Activated CD4-positive, alpha-beta T cell treated with anti-CD3 and anti-CD28 coated beads, Interleukin-2, amount 50 U/mL, for 1 hour (primary cell): ENCODE measurements at places on chromosomes 4 and X.

DNA sequence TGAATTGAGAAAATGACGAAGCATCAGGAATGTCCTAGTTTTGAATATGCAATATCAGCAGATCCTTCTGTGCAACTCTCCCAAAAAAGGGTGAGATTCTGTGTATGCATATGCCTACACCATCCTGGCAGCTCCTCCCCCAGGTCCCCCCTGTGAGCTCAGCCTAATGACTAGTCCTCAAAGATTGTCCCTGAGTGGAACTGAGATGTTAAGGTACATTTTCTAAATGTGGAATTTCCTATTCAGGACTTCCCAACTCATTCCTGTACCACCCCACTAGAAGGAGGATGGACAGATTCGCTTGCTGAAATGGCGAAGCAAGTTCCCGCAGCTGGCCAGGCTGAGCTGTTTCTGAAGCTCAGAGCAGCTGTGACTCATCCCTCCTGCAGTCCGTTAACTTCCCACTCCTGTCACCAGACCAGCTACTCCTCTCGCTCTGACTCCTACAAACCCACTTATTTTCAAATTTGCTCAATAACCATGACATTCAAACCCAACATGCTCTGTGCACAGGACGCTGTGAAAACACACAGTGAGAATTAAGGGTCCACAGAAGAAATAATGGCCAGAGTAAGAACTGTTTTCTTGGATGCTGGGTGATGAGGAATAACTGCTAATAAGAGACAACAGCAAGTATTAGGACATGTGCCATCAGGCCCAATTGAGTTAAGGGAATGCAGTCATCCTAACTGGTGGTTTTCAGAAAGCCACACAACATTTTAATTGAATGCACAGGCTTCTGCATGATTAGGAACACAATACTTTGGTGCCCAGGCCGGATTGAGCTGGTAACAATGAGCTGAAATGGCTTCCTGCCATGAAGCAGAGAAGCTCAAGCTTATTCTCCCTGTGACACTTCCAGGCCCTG lies 40.0 kb upstream of the IRF2 start:
- no peak for DNase-seq

DNA sequence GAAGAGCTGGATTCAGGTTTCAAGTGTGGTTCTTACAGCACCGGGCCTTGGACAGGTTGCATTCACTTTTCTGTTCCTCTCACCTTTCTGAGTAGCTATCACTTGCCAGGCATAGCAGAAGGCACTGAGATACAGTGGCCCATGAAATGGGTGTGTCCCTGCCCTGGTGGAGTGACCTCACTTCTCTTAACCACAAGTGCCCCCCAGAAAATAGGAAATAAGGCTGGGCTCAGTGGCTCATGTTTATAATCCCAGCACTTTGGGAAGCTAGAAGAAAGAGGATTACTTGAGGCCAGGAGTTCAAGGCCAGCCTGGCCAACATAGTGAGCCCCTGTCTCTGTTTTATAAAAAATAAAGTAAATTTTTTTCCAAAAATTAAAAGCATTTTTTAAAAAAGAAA lies 101.7 kb upstream of the KIT start:
- DNase-seq = no peak

DNA sequence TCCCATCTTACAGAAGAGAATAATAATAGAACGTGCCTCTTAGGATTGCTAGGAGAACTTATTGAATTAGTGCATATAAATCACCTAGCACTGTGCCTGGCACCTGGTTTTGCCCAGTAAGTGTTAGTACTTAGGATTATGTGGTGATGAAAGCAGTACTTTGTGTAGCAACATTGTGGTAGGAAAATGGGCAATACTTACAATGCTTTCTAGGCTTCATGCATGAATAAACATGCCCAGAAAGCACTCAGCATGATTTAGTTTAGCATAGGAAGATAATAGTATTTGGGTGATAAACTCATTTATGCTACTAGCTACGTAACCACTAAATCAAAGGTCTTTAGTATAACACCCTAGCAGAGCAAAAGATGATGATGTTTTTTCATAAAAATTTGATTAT lies 105.6 kb downstream of the NEUROG2 start:
- DNase-seq = no peak

GRCh38 chr4:171025343-171025742 lies 787.9 kb upstream of the GALNTL6 start:
- no peak for DNase-seq

- DNase-seq = no peak
Measured at GRCh38 chr4:158169931-158170690, 2.7 kb downstream of the GASK1B start.

DNA sequence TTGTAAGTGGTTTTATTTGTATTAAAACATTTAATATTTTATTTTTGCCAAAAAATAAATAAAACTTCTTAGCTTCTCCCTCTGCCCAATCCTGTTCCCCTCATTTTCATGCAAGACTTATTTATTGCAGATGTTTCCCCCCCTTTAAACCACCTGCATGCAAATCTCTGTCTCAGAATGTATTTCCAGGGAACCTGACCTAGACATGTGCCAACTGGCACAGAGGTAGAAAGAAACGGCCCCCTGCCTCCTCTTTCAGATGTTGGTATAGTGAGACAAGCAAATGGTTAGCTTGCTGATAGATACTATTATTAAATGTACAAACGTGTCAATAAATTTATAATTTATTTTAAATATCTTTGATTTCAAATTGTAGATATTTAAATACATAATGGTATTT lies 47.1 kb downstream of the KLF3 start:
- DNase-seq = no peak

DNA sequence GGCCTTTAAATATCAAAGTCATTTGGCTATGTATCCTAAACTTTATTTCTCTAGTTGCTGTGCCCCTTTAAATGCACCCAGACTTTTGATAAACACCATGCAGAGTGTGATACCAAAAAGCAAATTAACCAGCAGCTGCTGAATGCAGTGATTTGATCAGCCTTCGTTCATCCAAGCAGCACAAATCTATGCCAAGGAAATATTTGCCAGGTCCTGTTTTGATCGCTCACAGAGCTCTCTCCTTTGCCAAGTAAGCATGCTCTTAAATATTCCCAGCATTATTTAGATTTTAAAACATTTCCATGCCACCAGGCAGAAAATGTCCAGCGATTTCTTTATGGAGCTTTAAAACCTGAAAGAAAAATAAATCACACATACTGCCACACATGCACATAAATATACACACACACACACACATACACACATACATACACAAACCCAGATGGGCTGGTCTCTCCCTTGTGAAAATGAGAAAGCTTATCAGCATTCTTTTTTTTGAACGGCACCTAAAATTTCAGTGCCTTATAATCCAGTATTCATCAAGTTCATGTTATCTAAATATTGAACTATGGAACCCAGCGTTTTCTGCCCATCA lies 35.7 kb downstream of the BTC start:
- no peak for DNase-seq

DNA sequence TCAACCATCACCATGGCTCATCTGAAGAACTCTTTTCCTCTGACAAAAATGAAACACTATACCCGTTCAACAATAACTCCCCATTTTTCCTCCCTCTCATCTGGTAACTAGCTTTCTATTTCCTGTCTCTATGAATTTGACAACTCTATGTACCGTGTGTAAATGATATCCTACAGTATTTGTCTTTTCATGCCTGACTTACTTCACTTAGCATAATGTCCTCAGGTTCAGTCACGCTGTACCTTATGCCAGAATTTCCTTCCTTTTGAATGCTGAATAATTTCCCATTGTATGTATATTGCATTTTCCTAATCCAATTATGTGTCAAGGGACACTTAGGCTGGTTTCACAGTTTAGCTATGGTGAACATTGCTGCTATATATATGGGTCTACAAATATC lies 18.2 kb downstream of the MAGEA9 start:
- DNase-seq = no peak

GRCh38 chrX:133415276-133416105 lies at the start of gene GPC4:
Gene GPC4 (minus strand): TSS chrX:133415489. CDS start chrX:133414965, 524 bp downstream.
- no peak for DNase-seq

DNA sequence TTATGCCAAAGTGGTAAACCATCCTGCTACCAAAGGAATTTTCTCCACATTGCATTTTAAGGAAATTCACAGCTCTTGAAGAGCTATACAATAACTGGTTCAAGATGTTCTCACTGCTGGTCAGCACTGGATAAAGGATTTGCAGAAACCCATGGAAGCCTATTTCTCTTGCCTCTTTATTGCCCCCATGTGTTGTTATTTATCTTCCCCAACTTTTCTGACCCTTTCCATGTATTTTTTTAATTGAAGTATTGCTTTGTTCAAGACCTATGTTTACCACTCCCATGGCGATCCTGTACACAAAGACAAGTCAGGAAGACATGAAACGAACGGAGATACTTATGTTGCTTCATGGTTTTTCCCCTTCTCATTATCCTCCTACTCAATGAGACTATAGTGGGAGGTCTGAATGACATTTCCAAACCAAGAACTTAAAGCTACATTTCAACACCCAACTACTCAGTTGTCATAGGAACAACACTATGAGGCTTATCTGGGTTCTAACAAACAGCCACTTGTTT lies 566.4 kb upstream of the DIPK2B start:
- no peak for DNase-seq

GRCh38 chr4:146415829-146416228 lies 105.9 kb downstream of the SLC10A7 start:
- DNase-seq = no peak

DNA sequence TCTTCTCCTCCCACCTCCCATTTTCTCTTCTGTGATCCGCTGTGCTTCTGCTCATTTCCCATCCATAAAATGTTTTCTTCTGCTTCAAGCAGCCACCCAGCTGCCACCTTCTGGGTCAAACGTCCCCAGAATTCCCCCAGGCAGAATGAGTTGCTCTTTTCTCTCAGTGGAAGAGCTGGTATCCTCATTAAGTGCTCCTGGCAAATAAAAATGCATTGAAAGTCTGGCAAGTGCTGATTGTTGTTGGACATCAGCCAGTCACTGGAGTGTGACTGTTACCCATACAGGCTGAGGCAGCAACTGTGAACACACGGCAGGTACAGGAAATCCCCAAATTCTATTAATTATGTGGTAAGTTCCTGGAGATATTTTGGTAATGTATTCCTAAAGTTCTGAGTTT lies 52.6 kb downstream of the LIMCH1 start:
- DNase-seq = no peak

DNA sequence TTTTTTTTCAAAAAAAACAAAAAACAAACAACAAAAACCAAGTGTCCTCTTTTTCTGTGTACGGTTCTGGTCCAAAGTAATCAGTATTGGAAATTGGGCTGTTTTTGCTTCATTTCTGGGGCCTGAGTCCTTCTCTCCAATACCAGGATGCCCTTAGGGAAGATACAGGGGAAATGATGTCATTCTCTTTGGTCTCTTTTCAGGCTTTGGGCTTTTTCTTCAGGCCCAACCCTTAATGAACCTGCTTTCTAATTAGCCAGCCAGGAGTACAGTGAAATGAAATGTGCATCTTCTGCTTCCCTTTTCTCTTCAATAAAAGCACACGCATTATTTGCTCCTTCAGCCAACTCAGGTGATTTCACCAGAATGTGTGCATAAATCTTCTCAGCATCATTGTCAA lies 52.6 kb upstream of the RBPJ start:
- no peak for DNase-seq

DNA sequence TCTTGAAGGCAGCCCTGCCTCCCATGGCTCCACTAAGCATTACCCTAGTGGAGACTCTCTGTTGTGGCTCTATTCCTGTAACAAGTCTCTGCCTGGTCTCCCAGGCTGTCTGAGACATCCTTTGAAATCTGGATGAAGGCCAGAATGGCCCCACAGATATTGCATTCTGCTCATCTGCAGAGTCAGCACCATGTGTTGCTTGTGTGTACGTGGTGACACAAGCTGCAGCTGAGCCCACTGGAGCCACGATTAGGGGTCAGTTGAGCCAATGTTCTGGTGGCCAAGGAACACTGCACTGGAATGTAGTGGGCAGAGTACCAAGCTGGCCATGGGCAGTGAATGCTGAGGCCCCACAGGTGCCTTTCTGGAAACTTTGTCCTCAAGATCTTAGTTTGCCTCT lies 29.2 kb downstream of the GRID2 start:
- no peak for DNase-seq

- peak; percentile 6 for DNase-seq
Measured at GRCh38 chrX:75784680-75785491, at the start of gene MAGEE2. Gene MAGEE2 (minus strand): TSS chrX:75785254. CDS start chrX:75785051, 203 bp downstream.

GRCh38 chr4:7199771-7200441 lies 7.6 kb downstream of the SORCS2 start:
- no peak for DNase-seq

GRCh38 chr4:176927664-176928063 lies 134.9 kb upstream of the VEGFC start:
- DNase-seq = no peak

GRCh38 chr4:82785611-82786400 lies 12.8 kb downstream of the SCD5 start:
- DNase-seq = no peak

GRCh38 chr4:99847362-99847976 lies 30.8 kb downstream of the DAPP1 start:
- DNase-seq = no peak

GRCh38 chrX:41604766-41605543 lies 83.8 kb upstream of the GPR34 start:
- no peak for DNase-seq

- DNase-seq = no peak
Measured at GRCh38 chr4:6955261-6955911, 45.8 kb downstream of the TBC1D14 start.

DNA sequence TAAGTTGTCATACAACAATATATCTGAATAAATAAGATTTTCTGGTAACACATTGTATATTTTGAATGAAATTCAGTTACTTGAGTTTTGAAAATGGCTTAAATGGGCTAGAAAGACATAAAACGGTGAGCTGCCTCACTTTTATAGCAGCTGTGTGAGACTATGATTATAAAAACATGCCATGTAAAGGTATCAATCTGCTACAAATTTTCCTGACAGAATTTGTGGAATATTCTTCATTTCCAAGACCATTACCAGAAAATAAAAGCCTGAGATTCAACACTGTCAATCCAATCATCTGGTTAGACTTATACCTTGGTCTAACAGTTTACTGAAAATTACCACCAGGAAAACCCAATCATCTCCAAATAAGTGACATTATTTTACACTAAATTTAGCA lies 181.1 kb downstream of the SPCS3 start:
- DNase-seq = no peak

DNA sequence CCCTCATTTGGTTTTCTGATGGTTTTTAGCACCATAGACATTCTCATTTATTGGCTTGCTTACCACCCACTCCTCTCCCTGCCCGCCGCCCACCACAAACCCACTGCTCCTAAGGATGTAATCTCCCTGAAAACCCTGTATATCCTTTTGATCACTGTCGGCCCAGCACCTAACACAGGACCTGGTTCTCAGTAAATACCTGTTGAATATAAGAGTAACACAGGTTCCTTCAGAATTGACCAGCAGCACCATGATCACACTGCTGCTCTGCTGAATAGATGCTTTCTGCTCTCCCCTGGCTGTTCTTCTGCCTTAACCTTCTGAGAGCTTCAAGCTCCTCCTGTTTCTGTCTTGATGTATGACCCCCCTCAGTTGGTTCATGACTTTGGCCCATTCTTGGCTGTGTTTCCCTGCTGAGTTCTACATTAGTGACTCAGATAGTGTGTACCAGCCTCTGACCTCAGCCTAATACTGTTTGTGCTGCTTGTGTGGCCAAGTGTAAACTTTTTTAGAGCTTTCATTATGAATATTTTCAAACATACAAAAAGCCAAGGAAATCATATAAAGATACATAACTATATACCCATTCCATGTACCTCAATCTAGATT lies 265.3 kb downstream of the FRMPD4 start:
- DNase-seq = no peak

GRCh38 chrX:150768580-150769190 lies 75.5 kb downstream of the MTMR1 start:
- no peak for DNase-seq
